ENCODE measurements at places on chromosomes 3 and 15.

DNA sequence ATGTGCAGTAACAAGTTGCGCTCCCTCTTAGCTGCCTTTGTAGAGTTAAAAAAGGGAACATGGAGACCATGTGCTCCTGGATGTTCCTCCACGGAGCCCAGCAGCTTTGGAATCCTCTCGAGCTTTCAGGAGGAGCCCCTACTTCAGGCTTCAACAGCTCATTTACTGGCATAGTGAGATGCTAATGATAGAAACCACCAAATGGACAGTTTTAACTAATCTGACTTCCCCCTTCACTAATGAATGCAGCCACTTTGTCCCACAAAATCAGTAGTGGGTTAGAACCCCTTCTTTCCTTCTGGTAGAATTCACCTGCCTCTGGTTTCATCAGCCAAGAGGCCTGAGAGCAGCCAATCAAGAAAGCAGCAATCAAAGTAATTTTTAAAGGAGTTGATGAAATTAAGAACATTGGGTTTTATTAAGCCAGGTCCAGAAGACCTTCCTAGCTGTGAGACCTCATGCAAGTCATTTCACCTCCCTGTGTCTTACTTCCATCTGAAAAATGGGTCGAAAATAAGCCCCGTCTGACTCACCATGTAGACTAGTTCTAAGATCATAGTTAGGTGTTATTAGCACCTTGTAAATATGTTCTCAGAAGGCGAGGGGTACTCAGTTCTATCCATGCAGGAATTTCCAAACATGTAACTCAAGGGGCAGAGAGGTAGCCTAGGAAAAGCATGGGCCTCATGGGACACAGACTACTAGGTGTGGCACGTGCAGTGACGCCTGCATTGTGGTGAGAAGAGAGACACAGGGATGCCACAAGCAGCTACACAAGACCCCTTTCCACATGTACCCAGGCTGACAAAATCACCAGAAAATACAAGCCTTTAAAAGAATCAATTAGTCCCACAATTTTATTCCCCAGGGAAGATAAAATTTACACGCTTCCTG, 179.7 kb upstream of the LPP start:
- DNase-seq, result no peak

GRCh38 chr3:16313886-16314645, 49.1 kb downstream of the OXNAD1 start:
- DNase-seq, result peak; percentile 84

DNA sequence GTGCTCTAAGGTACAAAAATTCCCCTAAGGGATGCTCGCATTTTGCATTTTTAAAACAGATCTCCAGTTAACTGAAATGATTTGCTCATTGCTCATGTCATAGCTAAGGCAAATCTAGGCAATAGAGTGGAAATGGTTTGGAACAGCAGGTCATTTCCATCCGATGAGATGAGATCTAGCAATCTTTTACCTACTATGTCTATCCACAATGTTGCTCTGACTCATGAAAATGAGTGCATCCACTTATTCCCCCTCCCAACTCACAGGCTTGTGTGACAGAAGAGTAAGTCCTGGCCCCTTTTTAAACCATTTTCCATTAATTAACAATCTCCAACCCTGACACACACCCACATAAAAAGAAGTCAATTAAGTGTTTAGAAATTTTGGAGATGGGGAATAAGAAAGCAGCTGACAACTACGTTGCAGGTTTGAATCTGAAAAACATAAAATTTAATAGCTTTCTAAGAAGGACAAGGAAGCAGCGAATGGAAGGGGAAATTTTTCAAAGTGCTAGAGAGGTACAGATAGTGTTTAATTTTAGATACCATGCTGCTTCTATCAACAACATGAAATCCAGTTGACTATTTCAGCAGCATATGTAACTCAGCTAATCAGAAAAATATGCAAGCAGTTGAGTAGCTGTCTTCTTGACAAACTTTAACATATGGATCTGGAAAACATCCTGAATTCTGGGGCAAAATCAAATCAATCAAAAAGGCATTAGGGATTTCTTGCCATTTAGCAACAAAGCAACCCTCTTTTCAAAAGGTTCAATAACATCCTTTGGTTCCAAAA, 112.0 kb downstream of the TMCO5A start:
- no peak for DNase-seq

- no peak for DNase-seq
Observed at GRCh38 chr15:67508407-67508806, 12.5 kb upstream of the C15orf61 start.

DNA sequence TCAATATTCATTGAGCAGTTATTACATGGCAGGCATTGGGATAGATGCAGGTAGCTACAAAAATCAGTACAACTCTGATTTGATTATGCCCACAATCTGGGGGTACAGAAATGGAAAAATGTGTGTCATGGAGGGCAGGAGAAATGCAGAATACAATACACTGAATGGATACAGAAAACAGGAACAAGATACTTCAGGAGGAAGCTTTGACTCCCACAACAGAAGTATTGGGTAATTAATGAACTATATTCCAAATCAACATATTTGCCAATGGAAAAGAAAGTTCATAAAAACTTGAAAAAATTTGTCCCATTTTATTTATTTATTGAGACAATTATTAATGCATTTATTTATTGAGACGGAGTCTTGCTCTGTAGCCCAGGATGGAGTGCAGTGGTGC, 207.0 kb downstream of the SUCLG2 start:
- no peak for DNase-seq

DNA sequence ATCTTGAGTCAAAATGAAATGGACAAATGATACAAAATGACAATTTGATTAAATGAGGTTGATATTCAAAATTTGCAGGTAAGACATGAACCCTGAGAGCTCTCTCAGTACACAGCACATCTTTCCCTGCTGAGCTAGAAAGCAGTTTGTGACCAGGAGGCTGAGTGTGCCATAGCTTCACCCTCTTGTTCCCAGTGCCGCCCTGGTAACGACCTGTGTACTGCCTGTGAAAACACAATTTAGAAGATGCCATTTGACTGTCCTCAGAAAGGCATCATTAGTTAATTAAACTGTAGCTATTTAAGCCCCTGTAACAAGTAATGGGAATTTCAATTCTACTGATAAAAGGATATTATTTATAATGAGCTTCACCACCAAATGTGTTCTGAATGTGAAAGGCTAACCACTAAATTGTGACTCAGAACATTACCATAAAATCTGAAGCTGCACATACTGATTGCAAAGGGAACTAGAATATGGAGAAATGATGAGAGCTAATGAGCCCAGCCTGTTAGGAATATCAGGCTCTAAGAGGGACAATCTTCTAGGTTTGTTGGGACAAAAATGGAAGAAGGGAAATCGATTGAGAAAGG, 212.9 kb upstream of the ARPP21 start:
- DNase-seq, result peak; percentile 9

Measured in myocyte (in vitro differentiated cells).